ENCODE measurements at places on chromosomes 3 and 15.

- DNase-seq, result no peak
Observed at GRCh38 chr15:92141607-92142006, 252.1 kb upstream of the ST8SIA2 start.

GRCh38 chr3:183698756-183699155 is 1.2 kb downstream of the YEATS2 start:
- DNase-seq, result peak; percentile 8

DNA sequence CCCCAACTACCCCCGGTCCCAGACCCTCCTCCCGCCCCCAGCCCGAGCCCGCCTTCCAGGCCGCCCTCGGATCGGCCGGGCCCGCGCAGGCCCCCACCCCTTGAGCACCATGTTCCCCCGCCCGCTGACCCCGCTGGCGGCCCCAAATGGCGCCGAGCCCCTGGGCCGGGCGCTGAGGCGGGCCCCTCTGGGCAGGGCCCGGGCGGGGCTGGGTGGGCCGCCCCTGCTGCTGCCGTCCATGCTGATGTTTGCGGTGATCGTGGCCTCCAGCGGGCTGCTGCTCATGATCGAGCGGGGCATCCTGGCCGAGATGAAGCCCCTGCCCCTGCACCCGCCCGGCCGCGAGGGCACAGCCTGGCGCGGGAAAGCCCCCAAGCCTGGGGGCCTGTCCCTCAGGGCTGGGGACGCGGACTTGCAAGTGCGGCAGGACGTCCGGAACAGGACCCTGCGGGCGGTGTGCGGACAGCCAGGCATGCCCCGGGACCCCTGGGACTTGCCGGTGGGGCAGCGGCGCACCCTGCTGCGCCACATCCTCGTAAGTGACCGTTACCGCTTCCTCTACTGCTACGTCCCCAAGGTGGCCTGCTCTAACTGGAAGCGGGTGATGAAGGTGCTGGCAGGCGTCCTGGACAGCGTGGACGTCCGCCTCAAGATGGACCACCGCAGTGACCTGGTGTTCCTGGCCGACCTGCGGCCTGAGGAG is 472 bp downstream of the CHST14 start:
- DNase-seq, result no peak

DNA sequence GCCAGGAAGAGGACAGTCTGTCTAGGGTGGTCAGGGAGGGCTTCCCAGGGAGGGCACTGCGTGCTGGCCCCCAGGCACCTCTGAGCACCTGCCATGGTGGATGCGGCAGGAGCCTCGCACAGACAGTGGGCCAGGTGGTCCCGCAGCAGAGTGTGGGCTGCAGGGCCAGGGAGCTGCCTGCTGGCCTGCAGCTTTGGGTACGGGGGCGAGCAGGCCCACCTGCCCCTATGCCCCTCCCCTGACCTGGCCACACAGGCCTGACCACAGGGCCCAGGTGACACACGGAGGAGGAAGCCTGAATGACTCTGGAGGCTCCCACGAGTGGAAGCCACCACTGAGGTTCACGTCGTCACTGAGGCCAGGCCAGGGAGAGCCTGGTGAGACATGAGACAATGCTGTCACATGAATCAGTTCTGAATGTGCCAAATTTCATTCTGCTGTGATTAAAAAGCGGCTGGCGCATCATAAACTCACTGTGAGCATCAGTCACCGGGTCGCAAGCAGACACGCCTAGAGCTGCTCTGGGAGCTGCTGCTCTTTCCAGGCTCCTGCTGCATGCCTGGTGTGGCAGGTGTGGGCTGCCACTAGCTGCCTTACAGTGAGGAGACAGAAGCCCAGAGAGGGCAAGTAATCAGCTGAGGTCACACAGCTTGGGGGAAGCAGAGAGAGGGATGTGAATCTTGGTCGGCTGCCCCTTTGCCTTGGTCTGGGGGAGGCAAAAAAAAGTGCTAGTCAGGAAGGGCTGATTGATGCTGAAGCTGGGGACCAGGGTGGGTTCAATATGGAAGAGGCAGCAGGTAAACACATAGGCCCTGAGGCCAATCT is 39.5 kb upstream of the IQSEC1 start:
- DNase-seq, result no peak

DNA sequence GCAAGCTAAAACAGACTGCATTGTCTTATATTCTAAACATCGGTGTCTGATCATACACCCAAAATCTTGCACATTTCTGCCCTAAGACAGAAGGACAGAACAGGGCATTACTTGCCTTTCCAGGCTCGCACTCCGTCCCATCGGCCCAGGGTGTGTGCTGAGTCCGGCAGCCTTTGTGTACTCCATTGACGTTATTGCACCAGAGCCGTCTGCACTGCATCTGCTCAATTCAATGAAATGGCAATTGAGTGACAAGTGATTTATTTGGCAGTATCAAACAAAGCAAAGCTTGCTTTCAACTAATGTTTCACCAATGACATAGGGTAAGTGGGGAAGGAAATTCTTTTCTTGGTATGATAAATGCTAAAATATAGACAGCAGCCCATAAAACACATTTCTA is 40.0 kb downstream of the ADAMTS9 start:
- no peak for DNase-seq

- DNase-seq, result peak; percentile 26
Observed at GRCh38 chr3:32593903-32594525, 23.4 kb upstream of the DYNC1LI1 start.

DNA sequence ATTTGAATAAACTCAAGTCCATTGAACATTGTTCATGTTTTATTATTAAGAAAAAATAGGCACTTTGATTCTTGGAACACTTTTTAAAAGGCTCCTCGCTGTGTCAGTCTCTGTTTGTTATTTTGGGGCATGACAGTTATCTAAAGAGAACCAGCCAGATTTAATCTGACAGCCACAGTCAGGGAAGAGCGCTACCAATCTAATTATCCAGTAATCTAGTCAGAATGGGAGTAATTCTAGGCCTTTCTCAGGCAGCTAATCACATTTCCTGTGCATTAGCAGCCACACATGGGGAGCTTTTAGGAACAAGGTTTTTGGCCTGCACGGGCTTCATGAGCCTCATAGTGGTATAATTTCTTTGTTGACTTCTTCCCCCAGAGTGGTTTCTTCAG is 362.2 kb downstream of the RBMS3 start:
- no peak for DNase-seq

DNA sequence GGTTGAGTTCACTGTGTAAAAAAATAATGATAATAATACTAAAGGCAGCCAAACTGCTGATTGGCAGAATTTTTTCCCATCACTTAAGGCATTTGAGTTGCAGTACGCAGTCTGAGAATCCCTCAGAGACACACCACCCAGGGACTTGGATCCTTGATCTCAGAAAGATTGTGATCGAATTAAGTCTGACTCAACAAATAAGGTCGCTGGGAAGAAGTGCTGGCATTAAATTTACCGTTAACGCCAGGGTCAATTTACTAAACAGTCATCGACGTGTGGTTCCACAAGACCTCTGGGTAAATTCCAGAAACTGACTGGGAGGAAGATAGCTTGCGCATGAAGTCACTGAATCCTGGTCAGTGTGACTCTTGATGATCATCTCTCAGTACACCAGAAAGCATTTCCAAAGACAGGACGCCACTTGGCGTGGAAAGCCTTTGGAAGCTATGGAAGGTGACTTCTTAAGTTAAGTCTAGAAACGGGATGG is 48.3 kb upstream of the CGNL1 start:
- DNase-seq, result peak; percentile 87

- no peak for DNase-seq
Observed at GRCh38 chr3:134681522-134681900, 30.7 kb upstream of the KY start.

- DNase-seq, result no peak
Observed at GRCh38 chr3:184586851-184587250, 25.3 kb downstream of the EPHB3 start.

DNA sequence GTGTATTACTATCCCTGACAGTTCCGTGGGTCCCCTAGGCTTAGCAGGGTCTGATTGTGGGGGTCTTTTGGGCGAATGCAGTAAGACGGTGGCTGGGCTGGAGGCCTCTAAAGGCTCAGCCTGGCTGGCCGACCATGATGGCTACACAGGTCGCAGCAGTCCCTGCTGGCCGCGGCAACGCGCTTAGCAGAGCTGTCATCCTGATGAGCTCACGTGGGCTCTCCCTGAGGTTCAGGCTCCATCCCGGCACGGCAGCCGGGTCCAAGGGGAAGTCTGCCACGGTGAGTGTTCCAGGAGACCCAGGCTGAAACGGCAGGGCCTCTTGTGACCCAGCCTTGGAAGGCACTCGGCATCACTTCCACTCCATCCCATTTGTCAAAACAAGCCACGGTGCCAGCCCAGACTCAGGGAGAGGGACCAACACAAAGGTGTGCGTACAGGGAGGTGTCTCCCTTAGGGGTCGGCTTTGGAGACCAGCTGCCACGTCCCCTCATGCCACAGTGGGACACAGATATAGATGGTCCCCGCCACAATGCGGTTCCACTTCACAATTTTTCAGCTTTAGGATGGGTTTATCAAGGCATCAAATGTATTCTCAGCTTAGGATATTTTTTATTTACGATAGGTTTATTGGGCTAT is 101.8 kb downstream of the XXYLT1 start:
- no peak for DNase-seq

DNA sequence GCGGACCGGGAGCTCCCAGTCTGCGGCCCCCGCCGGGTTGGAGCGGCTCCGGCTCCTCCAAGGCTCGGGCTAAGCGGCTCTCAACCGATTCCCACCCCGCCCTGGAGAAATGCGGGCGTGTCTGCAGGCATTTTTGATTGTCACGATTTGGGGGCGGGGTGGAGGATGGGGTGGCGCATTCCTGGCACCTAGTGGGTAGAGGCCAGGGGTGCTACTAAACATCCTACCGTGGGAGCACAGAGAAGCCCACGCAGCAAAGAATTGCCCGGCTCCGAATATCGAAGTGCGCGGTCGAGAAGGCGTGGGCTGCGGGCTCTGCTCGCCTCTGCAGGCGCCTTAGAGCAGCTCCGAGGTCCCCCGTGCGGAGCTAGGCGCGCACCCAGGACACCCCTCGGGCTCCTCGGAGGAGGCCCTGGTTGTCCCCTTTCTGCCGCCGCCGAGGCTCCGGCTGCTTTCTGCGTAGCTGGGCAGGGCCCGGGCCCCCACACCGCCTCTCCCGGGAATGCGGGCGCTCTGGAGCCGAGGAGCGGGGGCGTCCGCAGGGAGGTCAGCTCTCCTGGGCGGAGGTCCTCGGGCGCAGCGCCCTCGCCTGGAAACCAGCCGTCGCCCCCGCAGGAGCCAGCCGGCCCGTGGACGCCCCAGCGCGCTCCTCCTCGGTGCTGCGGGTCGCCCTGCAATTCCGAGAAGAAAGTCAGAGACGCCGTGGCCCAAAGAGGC is 16.5 kb upstream of the LAMP3 start:
- no peak for DNase-seq

GRCh38 chr15:83559310-83559966 is 94.5 kb upstream of the ADAMTSL3 start:
- DNase-seq, result peak; percentile 59

DNA sequence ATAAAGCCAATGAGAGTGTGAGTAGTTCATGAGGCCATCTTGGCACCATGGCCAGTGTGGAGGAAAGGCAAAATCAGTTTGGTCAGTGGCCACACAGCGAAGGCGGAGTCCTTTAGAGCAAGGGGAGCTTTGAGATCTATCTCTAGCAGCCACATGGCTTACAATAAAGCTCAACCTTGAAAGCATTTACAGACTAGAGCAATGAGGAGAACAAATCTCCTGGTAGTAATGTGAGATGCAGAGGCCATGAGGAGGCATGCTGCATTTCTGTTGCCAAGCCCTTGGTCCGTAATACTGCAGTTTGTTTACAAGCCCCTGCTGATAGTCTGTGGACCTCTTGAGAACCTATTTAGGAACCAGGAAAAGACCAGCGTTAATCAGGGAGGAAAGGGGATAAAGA is 381.5 kb upstream of the C2CD4B start:
- DNase-seq, result no peak

- no peak for DNase-seq
Observed at GRCh38 chr15:42819786-42820185, 82.9 kb upstream of the CDAN1 start.

- DNase-seq, result no peak
Observed at GRCh38 chr3:179717219-179717618, 64.4 kb downstream of the USP13 start.

DNA sequence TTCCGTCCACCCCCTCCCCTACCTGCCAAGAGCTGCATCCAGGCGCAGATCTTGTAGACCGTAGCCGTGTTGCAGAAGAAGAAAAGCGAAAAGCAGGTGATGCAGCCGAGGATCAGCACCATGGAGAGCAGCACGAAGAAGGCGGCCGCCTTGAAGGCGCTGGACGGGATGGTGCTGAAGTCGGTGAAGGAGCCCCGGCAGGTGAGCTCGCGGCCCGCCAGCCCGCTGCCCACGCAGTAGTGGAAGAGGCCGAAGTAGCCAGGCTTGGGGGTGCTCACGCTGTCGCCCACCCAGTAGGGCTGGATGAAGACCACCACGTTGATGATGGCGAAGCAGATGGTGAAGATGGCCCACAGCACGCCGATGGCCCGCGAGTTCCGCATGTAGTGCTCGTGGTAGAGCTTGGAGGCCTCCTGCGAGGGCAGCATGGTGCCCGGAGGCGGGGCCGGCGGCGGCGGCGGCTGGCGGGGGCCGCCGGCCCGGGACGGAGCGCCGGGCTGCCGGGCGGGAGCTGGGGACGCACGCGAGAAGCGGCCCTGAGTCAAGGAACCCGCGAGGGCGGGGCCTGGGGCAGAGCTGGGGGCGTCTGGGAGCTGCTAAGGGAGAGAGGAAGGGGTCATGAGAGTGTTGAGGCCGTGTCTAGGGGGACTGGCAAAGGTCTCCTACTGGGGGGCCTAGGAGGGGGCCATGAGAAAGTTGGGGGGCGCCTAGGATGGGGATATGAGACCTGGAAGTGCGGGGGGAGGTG is 1.2 kb downstream of the LHFPL4 start:
- DNase-seq, result no peak

DNA sequence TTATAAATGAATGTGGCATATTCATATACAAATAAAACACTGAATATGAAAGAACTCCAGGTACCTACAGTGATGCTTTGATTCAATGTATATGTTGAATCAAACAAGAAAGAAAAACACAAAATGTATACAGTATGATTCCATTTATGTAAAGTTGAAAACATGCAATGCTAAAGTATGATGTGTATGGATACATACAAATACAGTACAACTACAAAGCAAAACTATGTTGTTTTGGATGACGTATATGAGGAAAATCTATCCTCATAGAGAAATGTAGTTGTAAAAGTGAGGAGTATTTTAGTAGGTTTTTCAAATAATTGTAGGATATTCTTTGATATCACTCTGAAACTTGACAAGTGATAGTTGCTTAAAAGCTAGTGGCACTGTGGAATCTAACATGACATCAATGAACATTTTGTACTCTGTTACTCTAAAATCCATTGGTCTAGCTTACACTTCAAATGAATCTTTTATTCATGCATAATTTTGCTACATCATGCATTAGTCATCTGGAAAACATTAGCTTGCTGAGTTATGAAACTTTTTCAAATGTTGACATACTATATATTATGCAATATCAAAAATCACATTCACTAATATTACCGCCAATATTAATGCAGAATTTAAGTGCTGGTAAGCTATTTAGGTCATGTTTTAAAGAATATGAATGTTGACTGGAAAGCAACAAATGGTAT is 278.1 kb upstream of the CHRNA7 start:
- no peak for DNase-seq

DNA sequence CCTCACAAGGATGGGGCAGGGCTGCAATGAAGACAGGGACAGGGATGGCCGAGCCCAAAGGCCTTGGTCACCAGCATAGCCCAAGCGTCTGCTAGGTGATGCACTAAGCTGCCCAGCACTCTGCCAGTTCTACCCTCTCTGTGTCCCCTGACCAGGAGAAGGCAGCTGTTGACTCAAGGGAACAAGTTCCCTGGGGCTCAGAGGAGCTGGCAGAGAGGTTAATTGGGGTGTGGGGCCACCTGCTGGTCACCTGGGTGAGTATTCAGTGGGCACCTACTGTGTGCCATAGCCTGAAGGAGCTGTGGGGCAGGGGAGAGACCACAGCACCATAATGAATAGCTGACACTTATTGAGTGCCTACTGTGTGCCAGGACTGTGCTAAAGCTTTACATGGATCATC is 22.0 kb upstream of the DOCK3 start:
- no peak for DNase-seq
